ENCODE measurements at places on chromosomes 5 and 9.

DNA sequence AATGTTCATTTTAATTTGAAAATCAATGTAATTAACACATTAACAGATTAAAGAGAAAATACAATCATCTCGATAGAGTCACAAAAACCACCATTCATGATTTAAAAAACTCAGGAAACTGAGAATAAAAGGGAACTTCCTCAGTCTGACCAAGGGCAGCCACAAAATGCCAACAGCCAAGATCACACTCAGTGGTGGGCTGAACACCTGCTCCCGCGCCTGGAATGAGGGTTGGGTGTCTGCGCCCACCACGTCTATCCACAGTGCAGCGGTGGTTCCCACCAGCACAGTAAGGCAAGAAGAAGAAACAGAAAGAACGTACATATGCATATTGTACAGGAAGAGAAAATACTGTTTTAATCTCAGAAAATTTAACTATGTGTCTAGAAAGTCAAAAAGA lies 11.7 kb upstream of the NSMF start:
- no peak for DNase-seq

GRCh38 chr9:99373912-99374311 lies 151.8 kb downstream of the SEC61B start:
- no peak for DNase-seq

DNA sequence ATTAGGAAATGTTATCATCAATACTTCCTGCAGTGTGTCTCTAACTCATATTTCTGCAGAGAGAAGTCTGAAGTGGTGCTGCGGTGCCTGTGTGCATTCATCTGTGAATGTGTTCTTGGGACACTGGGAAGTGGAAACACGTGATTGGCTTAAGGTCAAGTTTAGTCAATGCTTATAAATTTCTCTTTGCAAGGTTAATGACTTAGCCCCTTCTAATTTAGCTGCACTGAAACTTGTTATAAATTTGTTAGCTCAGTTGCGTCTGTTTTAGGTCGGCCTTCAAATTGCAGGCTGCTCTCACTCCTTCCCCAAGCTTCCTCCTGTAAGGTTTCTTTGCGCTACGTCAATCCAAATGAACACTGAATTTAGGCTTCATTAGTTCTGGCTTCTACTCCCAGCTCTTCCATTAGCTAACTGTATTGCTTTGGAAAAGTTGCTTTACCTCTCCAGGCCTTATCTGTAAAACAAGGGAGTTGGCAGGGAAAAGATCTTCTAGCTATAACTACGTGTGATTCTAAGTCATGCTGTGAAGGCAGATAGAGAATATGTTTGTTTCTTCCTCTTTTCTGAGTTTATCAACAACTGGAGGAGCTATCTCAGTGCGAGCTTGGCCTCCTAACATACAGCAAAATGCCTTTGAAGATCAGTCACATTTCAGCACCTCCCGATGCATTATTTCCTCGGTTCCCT lies 341.8 kb downstream of the NFIB start:
- no peak for DNase-seq

DNA sequence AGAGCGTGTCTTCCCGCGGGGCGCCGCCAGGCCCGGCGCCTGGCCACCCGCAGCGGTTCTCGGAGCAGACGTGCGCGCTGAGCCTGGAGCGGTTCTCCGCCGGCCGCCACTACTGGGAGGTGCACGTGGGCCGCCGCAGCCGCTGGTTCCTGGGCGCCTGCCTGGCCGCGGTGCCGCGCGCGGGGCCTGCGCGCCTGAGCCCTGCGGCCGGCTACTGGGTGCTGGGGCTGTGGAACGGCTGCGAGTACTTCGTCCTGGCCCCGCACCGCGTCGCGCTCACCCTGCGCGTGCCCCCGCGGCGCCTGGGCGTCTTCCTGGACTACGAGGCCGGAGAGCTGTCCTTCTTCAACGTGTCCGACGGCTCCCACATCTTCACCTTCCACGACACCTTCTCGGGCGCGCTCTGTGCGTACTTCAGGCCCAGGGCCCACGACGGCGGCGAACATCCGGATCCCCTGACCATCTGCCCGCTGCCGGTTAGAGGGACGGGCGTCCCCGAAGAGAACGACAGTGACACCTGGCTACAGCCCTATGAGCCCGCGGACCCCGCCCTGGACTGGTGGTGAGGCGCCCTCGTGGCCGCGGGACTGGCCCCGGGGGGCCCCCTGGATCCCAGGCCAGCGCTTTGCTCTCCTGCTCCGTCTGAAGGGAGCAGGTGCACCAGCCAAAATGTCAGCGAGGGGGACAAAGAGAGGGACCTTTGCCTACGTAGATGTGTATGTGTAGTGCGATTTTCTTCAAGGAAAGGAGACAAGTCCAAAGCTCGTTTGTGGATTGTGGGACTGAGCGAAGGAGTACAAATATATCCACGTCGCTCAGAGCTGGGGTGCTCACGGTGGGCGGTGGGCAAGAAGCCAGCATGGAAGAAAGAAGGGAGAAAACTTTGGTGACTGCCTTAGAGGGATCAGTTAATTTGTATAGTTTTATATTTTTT lies 19.5 kb downstream of the BTNL9 start:
- no peak for DNase-seq

DNA sequence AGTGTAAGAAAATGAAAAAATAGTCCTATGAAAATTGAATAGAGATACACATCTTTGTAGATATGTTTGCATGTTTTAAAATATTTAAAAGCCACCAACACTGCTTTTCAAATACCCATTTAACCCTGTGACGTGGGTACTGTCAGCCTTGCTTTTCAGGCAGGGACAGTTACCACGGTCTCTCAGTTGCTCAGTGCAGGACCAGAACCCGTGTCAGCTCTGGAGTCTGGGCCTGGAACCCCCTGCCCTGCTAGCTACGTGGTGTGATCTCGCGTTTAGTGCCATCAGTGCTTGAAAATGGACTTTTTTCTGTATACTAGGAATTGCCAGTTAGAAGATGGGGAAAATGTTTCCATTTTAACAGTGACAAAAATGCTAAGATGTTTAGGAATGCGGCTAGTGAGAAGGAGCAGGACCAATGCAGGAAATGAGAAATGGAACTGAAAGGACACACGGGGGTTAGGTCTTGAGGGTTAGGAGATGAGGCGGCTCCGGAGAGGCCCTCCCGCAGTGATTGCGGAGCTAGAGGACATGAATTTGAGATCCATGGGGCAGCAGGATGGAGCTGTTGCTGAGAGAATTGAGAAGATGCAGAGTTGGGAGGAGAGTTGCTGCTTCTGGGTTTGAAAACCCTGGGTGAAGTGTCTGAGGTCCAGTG lies 13.7 kb downstream of the RNU6ATAC start:
- no peak for DNase-seq

- no peak for DNase-seq
Measured at GRCh38 chr9:131505012-131505411, 2.3 kb downstream of the POMT1 start.

GRCh38 chr5:81724571-81724970 lies 26.3 kb downstream of the SSBP2 start:
- no peak for DNase-seq

DNA sequence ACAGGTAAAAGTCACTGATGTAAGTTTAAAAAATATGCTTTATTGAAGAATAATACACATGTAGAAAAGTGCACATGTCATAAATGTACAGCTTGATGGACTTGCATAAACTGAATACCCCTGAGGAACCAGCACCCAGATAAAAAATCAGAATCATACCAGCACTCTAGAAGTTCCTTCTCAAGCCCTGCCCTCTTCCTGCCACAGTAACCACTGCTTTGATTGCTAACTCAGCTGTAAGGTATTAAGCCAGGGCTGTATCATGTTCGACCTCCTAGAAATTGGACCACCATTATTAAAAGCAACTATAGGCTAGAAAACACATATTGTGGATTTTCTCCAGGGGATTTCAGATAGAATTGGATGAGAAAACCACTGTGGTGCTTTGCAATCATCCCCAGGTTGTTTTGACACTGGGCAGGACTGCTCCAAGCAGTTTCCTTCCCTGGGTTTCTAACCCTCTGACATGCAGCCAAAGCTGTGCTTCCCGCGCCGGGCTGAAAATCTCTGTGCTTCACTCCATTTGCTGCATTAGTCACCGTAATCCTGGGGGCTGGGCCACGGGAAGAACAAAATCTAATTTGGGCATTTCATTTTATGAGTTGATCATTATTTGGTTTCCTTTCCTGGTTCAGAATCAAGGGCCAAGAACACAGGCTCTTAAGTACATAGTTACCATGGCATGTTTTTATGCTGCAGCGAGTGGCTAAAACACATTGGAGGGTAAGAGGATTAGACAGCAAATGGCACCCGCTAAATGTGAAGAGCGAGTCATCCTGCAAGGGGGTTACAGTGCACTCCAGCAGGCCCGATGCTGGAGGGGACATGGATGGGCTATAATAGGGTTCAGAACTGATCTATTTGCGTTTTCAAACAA lies 139.4 kb upstream of the IL12B start:
- no peak for DNase-seq

- DNase-seq: no peak
Measured at GRCh38 chr9:129250786-129251185, 72.7 kb upstream of the IER5L start.

- DNase-seq: no peak
Measured at GRCh38 chr5:141518618-141519015, 29.7 kb downstream of the PCDHGC5 start.

DNA sequence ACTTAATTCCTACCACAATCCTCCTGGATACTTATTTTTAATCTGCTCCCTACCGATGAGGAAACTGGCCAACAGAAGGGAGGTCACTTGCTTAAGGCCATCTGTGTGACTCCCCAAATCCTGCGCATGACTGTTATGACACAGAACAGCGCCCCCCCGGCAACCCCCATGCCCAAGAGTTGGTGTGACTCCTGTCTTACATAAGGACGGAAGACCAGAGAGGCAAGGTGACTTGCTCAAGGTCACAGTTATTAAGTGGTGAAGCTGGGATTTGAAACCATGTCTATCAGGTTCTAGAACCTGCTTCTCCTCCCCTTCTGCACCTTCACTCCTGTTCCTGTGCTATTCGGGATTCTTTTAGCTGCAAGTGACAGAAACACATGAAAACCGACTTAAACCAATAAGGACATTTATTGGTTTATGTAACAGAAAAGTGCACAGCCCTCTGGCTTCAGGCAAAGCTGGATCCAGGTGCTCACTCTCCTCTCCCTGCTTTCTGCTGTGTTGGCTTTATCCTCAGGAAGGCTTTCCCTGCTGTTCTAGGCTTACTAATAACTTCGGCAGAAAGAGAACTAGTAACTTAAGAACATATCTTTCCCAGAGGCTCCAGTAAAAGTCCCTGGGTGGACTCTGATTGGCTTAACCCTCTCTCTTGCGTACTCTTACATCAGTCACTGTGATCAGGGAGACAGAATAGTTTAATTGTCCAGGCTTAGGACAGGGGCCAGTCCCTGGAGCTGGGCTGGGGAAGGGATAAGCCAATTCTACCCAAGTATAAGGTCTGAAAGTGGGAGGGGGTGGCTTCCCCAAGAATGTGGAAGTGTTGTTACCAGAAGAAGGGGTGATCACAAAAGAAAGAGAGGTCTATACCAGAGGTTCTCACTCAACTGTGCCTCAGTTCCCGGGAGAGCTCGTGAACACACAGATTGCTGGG lies 43.7 kb downstream of the FGF18 start:
- DNase-seq: no peak

DNA sequence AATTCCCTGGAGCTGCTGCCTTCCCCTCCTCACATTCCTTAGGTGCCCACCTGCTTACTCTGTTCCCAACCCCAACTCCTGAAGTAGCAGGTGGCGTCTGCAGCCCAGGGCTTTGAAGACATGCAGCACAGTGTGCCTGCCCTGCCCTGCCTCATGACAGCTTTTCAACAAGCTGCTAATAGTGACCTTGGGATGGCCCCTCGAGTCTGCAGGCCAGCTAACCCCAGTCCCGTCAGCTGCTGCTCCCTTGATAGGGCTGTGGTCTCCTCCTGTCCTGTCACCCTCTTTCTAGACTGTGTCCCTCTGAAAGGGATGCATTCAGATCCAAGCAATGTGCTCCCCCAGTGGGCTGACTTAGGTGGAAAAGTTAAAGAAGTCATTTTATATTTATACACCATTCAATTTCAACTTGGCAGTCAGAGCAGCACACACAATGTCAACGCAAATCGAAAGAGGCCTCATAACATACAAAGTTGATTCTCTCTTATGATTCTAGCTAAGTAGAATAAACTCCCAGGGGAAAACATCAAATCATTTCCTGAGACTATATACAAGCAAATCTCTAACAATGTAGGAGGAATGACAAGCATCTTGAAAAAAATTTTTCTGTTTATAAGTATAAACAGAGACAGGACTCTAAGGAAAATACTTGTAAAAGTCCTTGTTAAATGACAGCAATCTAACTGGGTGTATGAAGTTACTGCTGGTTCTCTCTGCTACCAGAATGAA lies 37.9 kb downstream of the ADRB2 start:
- DNase-seq: no peak

- DNase-seq: peak; percentile 17
Measured at GRCh38 chr9:17135295-17136160, 688 bp downstream of the CNTLN start.

GRCh38 chr9:109401990-109402318 lies 81.1 kb upstream of the EPB41L4B start:
- DNase-seq: no peak

DNA sequence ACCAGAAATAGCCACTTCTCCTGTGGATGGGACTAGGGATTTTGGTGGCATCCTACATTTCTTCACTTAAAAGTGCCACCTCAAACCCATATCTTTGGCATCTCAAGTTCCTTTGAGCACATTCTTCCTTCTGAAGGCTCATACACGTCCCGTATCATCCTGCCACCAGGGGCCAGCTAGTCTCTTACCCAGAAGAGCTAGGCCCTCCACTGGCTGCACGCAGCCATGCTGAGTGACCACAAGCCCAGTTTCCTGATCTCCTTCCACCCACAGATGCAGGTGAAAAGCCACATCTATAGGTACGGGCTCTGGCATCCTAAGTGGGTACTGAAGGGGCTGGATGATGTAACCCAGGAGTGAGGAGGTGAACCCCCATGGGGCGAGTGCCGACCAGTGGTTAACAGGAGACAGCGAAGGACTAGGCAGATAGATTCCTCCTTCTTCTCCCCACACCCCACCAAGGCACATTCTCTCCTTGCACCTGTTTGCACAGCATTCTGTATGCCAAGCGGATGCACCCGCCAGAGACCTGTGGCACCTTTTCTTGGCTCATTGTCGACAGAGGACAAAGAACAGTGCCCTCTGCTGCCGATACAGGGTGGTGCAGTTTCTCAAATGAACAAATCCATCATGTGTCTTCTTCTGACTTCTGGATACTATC lies 14.4 kb upstream of the SCGB3A1 start:
- no peak for DNase-seq

GRCh38 chr5:168266016-168266415 lies 25.4 kb upstream of the WWC1 start:
- no peak for DNase-seq

DNA sequence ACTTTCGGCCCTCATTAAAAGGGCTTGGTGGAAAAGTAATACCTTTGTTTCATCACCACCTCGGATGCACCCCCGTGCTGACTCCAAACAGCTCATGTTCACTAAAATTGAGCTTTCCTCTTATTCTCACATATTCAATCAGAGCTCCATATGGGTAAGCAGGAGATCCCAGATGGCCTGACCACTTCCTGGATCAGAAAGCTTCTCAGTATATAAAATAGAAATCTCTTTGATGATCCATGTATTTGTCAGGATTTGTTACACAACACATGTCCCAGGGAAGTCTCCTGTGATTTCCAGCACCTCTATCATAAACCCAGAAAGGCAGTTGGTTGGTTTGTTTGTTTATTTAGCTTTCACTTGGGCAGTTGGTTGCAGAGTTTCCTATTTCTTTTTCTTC lies 402.0 kb downstream of the MLLT3 start:
- no peak for DNase-seq

All from forelimb muscle (tissue), 1 donor.